ENCODE measurements at places on chromosomes 5 and 9. TPM values are rescaled to one million over a fixed set of nuclear protein-coding genes. Genes with fewer than 3 reads are reported as not detected.

Gene RNF14
- total RNA-seq, result 87.4 TPM

Gene SETX
- 25.7 TPM for total RNA-seq

- DNase-seq, result peak; percentile 81
These were observed 10.4 kb downstream of the ANGPTL2 start for GRCh38 chr9:127112056-127112455.

- DNase-seq, result no peak
These were observed 14.4 kb downstream of the ELP1 start for GRCh38 chr9:108919517-108919916.

GRCh38 chr9:37417252-37417803 is 5.2 kb upstream of the GRHPR start:
- no peak for DNase-seq
